Esophagus mucosa (tissue), 1 donor: ENCODE measurements at places on chromosomes 3 and 15. TPM values are rescaled to one million over a fixed set of nuclear protein-coding genes. Genes with fewer than 3 reads are reported as not detected.

Gene SUCNR1
- not detected for total RNA-seq

GRCh38 chr15:89395461-89395871 lies 60.8 kb upstream of the POLG start:
- ATAC-seq: no peak

Gene FBXW12
- total RNA-seq: not detected

Gene ARL6IP5
- total RNA-seq: 36.4 TPM

- no peak for ATAC-seq
Measured at GRCh38 chr3:182812123-182812522, 18.8 kb downstream of the ATP11B start.

Gene CD200R1
- total RNA-seq: 2.9 TPM

DNA sequence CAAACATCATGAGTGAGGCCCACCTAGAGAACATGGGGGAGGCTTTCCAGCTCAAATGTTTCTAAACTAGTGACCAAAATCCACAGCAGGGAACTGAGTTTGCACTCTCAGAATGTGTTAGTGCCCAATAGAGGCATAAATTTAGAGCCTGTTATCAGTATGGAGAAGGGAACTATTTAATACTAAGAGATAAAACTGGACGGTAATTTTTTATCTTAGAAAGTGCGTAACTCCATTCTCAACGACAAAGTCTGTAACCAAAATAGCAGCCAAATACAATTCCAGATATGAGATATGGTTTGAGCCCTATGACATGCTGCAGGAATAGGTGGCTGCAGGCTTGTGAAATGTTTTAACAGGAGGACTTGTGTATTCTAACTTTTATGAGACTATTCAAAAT lies 3.5 kb downstream of the B3GALNT1 start:
- ATAC-seq: no peak

GRCh38 chr3:21446027-21446426 lies 305.0 kb downstream of the ZNF385D start:
- no peak for ATAC-seq

DNA sequence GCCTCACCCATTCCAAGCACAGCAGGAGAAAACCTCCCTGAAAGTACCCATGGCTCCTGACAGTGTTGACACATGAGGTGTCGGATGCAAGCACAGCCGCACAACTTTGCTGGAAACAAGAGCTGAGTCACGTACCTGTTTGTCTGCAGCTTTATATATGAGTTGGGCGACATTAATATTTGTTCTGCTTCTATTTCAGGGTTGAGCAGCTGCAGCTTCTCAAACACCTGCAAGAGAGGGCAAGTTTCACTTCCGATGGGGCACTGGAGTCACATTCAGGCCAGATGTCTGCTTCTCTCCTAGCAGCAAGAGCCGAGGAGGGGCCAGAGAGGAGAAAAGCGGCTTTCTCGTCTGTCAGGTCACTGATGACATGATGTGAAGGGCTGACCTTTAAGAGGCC lies 88.0 kb downstream of the NUP210 start:
- peak; percentile 78 for ATAC-seq

GRCh38 chr3:6098516-6099157 lies 762.3 kb upstream of the GRM7 start:
- ATAC-seq: no peak

DNA sequence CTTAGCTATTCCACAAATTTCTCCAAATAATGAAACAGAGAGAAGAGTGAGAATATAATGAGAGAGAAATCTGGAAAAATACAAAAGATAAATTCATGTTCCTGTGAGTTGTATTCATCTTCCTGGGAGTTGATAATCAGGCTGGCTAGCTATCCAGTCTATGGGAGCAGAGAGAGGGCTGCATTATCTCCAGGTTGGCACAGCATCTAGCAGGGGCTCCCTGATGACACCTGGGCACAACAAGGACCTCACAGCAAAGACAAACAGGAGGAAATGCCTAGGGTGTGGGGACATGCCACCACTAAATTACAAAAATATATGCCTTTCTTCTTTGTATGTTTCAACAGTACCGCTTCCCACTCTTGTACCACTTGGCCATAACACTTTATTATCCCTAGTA lies 1.9 kb downstream of the EHD4 start:
- no peak for ATAC-seq

GRCh38 chr3:81378552-81379293 lies 382.7 kb downstream of the GBE1 start:
- ATAC-seq: no peak

GRCh38 chr15:60411774-60412425 lies 14.1 kb upstream of the ANXA2 start:
- no peak for ATAC-seq

DNA sequence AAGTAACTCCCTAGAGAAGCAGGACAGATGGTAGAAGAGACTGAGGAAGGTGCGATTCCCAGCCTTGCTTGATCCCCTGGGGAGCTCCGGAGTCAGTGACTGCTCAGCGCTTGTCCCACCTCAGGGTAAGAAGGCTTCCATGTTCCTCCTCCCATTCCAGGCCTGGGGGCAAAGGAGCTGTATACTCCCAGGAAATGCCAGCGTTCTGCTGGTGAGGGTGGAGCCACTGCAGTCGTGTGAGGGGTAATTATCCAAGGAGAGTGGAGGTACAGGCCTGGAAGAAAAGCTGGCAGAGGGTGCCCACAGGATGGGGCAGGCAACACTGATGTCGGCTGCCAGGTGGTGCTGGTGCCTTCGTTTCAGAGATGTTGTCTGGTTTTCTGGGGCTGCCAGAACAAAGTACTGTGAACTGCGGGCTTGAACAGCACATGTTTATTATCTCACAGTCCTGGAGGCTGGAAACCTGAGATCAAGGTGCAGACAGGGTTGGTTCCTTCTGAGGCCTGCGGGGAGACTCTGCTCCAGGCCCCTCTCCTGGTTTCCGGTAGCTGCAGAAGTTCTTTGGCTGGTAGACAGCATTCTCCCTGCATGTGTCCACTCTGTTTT lies 12.1 kb upstream of the APBA2 start:
- ATAC-seq: no peak

Gene SLC24A5
- total RNA-seq: not detected

DNA sequence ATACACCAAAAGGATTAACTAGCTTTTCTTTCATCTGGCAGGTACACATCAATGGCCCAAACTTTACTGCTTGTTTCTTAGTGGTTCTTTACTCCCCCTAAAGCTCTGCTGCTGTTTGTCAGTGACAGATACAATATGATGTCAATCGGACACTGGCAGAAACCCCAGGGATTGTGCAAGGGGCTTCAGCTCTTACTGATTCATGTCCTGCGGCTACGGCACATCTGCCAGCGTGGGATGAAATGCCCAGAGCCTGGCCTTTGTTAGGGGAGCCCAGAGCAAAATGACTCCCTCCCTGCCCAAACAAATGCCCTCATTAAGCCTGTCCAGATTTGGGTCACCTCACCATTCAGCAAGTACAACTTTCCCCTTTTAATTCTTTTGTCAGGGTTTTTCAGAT lies 28.3 kb downstream of the SRP14 start:
- ATAC-seq: no peak

Gene P2RY12
- not detected for total RNA-seq

GRCh38 chr15:90681480-90681879 lies 35.7 kb upstream of the BLM start:
- no peak for ATAC-seq

GRCh38 chr15:39665629-39666250 lies 84.9 kb downstream of the THBS1 start:
- no peak for ATAC-seq

- ATAC-seq: no peak
Measured at GRCh38 chr3:148716657-148717056, 19.0 kb downstream of the AGTR1 start.

- ATAC-seq: no peak
Measured at GRCh38 chr3:102018551-102018950, 169.2 kb downstream of the NFKBIZ start.

DNA sequence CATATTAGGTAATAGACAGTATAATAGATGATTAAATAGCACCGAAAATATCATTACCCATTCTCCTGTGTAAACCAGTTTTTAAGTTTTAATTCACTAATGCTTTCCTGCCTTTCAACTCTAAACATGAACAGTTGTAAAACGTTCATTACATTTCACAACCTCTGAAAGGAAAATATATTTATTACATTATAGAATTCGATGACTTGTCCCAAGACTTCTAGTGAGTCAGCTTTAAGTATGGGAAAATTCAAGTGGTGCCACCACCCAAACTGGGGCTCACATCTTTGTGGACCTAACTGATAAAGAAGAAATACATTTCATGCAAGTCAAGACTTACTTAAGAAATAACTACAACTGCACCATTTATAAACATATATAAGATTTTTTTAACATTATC lies 2.0 kb downstream of the TRIM59 start:
- no peak for ATAC-seq

Gene PAK6
- 25.3 TPM for total RNA-seq

Gene ITPKA
- total RNA-seq: 0.16 TPM

Gene GOLGA8S
- 0.24 TPM for total RNA-seq

GRCh38 chr3:189937302-189938127 lies 183.2 kb downstream of the P3H2 start:
- peak; percentile 96 for ATAC-seq

DNA sequence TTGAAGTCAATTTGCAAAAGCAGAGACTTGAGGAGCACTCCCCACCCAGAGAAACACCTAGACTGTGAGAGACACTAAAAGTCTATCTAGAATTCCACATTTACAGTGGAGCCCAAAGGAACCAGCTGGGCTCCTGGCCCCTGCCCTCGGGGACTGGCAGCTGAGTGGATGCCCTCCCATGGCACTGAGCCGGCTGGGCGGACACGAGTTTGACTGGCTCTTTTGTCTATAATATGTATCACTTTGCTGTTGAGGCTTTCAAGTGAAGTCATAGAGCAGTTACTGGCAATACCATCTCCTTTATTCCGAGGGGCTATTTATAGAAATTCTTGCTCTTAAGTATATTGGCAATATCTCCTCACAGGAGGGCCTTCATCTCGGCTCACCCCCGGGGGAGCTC lies 65.8 kb upstream of the TNFAIP8L3 start:
- no peak for ATAC-seq

- no peak for ATAC-seq
Measured at GRCh38 chr15:93583968-93584367, 495.0 kb upstream of the RGMA start.

Gene PDIA5
- 6.7 TPM for total RNA-seq

GRCh38 chr15:60057554-60057953 lies 53.4 kb downstream of the FOXB1 start:
- no peak for ATAC-seq

DNA sequence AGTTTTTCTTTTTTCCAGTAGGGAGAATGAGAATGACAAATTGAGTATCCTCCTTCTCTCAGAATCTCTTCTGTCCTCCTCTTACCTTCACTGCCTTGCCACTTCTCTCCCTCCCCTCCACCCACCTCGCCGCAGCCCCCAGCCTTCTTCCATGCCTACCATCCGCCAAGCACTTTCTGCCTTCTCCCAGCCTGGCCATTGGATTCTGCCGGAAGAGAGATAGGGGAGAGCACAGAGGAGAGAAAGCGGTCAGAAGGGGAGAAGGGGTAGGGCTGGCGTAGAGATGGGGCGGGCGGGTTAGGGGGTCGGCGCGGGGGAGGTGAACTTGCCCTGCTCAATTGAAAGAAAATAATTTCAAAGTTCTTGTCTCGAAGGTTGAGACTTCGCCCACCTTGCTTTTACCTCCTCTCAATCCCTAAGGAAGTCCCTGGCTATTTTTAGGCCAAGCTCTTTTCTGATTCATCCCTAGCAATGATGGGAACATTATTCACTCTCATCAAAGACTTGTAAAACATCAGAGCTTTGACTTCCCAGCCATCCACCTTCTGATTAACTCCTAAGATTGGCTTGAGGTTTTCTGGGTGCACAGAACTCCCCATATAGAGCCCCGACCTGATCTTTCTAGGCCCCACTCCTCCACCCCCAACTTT lies 811 bp downstream of the C3orf52 start:
- no peak for ATAC-seq

- ATAC-seq: no peak
Measured at GRCh38 chr3:46491089-46492070, 6.4 kb upstream of the RTP3 start.

DNA sequence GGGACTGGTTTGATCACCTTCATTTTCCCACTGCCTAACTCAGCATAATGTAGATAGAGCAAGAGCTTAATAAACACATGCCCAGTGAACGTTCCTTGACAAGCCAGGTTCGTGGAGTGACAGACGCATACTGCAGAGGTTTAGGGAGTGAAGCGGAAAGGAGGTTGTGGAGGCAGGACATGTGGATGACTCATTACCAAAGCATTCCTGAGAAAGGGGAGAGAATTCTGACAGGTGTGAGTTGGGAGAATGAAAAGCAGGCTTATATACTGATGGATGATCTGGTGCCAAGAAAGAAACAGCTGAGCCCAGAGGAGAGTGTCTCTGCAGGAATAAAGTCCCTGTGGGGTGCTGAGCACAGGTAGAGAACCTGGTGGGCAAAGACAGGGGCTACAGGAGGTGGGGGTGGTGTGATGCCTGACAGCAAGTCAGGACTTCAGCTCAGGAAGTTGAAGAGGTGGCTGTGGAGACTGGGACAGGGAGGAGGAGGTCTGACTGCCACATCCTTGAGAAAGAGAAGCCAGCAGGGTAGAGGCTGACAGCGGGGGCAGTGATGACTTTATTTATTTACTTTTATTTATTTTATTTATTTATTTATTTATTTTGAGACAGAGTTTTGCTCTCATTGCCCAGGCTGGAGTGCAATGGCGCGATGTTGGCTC lies 2.4 kb upstream of the RPL29 start:
- peak; percentile 62 for ATAC-seq

Gene SLC7A14
- not detected for total RNA-seq
